T-helper 1 cell (primary cell): ENCODE measurements at places on chromosomes 6 and 20.
A peak's percentile ranks its signal among the peaks of the same experiment; 100 is the strongest.

DNA sequence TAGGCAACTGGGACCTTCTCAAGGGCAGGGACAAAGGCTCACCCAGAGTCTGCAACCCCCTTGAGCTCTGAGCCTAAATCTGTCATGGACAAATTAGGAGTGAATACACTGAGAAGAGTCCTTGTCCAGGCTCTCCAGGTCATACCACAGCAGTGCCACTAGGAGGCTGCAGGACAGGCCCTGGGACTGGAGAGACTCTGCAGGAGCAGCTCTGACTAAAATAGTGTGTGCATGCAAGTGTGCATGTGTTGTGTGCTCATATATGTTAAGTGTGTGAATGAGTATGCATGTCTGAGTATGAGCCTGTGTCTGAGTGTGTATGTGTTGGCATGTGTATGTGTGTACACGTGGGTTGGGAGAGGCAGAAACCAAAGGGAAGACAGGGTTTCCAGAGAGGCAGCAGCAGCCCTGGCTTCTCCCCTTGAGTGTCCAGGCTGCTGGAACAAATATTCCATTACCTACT is 27.1 kb downstream of the MRPL14 start:
- no peak for DNase-seq

GRCh38 chr6:26097268-26097875 is 10.1 kb downstream of the HFE start:
- DNase-seq, result peak; percentile 66

DNA sequence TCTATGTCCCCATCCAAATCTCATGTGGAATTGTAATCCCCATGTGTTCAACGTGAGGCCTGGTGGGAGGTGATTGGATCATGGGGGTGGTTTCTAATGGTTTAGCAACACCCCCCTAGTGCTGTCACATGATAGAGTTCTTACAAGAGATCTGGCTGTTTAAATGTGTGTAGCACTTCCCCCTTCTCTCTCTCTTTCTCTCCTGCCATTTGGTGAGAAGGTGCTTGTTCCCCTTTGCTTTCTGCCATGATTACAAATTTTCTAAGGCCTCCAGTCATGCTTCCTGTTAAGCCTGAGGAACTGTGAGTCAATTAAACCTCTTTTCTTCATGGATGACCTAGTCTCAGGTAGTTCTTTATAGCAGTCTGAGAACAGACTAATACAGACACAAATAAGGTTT is 165.4 kb downstream of the OGFRL1 start:
- DNase-seq, result no peak

- DNase-seq, result no peak
Observed at GRCh38 chr6:159487636-159488035, 205.4 kb downstream of the SOD2 start.

DNA sequence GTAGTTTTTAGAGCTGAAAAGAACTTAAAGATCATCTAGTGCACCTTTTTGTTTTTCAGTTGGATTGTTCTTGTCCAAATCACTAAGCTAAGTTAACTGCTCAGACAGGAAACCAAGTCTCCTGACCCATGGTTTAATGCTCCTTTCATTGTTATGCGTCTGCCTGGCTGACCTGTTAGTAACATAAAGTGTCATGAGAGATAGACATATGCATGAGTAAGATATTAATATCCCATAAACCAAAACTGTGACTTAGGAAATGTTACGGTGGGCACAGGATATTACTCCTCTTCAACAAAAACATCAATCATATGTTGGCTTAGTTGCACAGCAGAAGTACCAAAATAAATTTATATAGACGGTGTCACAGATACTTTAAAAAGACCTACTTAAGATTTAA is 84.0 kb downstream of the ESR1 start:
- DNase-seq, result no peak

GRCh38 chr6:75830959-75831885 is 82.2 kb downstream of the MYO6 start:
- peak; percentile 43 for DNase-seq

GRCh38 chr6:134003542-134003951 is 48.9 kb downstream of the SLC2A12 start:
- DNase-seq, result no peak

DNA sequence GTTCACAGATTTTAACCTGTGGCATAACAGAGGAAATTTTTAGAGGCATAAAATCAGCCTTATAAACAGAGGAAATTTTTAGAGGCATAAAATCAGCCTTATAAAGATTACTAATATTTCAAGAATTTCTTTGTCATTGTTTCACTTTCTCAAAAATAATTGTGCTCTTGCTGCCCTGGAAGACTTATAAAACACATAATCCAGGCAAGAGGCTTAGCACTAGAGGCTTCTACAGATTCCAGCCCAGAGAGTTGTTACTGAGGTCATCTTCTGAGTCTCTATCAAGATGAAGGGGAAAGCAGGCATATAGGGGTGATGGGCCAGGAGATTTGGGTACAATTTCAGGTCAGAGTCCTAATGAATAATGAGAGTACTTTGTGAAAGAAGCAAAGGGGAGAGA is 85.7 kb downstream of the RFPL4B start:
- no peak for DNase-seq

DNA sequence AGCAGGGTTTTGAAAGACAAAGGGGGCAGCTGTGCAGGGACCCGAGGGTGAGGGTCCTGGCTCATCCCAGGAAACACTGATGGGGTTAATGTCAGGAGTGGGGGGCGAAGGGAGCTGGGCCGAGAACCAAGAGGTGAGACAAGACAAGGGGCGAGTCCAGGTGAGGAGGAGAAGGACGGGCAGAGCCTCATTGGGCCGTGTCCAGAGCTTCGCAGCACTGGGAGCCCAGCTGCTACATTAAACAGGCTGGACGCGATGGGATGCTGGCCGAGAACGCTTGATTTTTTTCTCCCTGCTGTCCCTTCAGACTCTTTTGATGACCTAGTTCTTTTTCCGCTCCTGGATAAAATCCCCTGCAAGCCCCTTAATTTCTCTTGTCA is 172.8 kb upstream of the SNX9 start:
- no peak for DNase-seq

DNA sequence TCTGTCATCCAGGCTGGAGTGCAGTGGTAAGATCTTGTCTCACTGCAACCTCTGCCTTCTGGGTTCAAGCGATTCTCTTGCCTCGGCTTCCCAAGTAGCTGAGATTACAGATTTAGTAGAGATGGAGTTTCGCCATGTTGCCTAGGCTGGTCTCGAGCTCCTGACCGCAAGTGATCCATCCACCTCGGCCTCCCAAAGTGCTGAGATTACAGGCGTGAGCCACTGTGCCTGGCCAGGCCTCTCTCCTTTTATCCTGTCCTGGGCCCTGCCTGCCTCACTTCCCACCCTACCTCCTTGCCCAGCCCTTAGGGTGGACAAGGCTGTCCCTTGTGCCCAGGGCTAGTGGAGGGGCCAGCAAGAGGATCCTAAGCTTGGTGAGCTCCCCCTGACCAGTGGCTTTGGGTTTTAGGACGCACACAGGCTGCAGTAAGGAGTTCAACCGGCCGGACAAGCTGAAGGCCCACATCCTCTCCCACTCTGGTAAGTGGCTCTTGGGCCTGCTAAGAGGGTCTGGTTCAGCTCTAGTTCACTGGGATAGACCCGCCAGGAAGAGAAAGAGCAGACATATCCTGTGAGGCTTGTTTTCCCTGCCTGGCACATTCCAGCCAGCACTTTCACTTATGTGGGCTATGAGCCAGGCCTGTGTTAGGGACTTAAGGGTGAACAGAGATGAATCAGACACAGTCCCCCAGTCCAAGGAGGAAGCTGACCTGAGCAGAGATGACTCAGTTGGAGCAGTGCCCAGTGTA is 21.9 kb upstream of the CHMP4B start:
- no peak for DNase-seq

DNA sequence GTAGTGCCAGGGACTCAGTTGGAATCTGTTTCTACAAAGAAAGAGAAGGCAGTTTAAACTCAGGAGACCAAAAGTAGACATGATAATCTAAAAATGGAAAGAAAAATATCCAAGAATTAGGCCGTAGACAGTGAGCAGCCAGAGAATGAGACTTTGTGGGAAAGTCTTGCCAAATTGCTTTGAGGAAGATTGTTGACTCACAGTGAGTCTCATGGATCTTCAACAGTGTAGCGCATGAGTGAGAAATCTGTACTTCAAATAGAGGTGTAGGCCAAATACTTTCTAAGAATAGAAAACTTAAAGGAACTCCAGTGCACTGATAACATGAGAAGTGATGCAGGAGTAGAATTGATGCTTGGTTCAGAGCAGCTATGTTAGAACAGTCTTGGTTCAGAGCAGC is 284.5 kb downstream of the HTR1B start:
- no peak for DNase-seq

GRCh38 chr20:57040924-57041323 is 225.5 kb downstream of the BMP7 start:
- DNase-seq, result no peak

DNA sequence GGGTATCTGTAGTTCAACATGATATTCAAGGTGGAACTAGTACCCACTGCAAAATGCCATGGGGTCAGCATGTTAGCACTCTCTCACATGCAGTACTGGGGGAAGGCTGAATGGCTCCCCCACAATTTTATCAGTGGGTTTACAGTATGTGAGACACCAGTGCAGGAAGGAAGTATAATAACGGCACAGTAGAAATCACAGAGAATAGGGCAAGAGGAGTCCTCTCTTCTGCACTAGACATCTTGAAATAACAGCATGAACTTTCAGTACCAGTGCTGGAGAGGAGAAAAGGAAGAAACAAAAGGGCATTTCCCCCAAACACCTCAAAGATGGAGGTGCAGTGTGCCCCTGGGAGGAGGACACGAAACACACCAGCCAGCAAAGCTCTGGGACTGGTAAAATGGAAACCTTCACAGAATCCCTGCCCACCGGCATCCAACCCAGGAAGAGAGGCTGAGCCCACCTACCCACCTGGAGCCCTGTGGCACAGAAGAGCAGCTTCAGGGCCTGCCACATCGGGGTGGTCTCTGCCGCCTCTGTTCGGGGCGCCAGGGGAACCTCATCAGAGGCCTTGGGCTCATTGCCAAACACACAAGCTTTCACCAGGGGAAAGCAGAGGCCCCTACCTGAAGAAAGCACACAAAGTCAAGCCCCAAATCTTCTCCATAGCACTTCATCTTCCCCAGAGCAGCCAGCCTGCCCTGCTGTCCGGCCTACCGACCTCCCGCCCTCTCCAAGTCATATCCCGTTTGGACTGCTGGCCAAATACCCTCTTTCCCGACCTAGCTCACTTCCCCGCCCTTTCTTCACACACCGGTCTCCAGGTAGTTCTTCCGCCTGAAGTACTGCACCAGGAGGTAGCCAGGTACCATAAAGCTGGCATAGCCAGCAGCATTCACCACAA is 1.2 kb downstream of the SLC35B2 start:
- no peak for DNase-seq

- no peak for DNase-seq
Observed at GRCh38 chr6:104607501-104607900, 252.2 kb downstream of the HACE1 start.

- no peak for DNase-seq
Observed at GRCh38 chr6:3016473-3017280, 17.0 kb downstream of the NQO2 start.

- no peak for DNase-seq
Observed at GRCh38 chr20:35199740-35200139, 26.8 kb upstream of the MMP24 start.

- no peak for DNase-seq
Observed at GRCh38 chr6:1729750-1730140, 120.0 kb downstream of the FOXC1 start.

- DNase-seq, result no peak
Observed at GRCh38 chr6:119303164-119303887, 46.2 kb downstream of the MAN1A1 start.
